ENCODE measurements at places on chromosomes 7 and 10.

- no peak for DNase-seq
Measured at GRCh38 chr7:69166979-69167516, 431.2 kb upstream of the AUTS2 start.

DNA sequence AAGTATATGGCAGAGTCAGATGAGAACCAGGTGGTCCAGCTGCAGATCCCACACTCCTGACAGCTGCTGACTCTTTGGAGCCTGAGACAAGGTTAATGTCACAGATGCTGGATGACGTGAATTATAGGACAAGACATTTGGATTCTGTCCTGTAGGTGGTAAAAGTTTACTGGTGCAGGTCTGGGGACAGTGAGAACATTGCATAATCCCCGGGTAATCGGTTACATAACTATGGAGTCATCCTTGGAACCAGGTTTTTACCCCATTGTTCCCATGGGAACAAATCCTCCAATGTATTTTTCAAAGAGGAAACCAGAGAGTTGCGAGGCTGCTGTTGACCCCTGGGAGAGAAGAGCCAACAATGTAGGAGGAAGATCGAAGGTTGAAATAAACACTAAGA is 27.5 kb upstream of the ZCCHC24 start:
- DNase-seq: no peak

- DNase-seq: no peak
Measured at GRCh38 chr10:13335881-13336280, 12.2 kb downstream of the SEPHS1 start.

DNA sequence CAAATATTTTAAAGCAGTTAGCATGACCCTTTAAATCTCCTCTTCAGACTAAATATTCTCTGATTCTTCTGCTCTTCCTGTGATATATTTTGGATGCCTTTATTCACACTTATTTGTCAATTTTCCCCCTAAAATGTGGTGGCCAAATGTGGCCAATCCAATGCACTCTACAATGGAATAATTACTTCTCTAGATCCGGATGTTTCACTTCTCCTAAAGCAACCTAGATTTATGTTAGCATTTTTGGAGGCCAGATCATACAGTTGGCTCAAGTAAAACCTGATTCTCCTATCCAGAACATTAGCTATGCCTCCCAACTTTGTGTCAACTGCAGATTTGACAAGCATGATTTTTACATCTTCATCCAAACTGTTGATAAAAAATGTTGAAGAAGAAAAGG is 153.7 kb downstream of the CREB5 start:
- DNase-seq: no peak

GRCh38 chr10:27088119-27089044 is 11.9 kb downstream of the ANKRD26 start:
- DNase-seq: no peak

GRCh38 chr7:107564553-107565298 is 955 bp downstream of the DUS4L start:
- no peak for DNase-seq

DNA sequence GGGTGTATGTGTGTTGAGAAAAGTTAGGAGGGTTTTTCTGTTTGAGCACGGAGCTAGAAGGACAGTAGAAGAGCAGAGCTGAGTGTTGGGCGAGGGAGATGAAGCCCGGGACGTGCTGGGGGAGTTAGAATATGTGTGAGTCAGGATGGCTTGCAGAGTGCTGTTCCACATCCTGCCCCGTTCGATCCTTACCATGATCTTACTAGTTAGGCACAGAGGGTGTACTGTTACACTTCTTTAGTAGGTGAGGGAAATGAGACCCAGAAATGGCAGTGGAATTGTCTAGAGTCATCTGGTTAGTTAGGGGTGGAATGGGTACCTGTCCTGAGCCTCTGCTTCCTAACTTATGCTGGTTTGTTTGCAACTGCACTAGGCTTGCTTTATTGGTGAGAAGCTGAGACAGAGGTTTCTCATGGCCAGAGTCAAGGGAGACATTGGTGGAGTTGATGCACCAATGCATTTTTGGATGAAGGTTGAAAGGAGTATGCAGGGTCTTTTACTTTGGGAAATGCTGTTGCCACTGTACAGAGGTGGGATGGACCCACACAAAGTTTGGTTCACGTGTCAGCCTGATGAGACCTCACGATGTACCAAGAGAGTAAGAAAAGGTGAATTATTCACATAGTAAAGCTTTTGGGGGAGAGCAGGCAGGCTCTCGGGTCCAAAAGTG is 42.4 kb downstream of the CCNY start:
- DNase-seq: no peak

DNA sequence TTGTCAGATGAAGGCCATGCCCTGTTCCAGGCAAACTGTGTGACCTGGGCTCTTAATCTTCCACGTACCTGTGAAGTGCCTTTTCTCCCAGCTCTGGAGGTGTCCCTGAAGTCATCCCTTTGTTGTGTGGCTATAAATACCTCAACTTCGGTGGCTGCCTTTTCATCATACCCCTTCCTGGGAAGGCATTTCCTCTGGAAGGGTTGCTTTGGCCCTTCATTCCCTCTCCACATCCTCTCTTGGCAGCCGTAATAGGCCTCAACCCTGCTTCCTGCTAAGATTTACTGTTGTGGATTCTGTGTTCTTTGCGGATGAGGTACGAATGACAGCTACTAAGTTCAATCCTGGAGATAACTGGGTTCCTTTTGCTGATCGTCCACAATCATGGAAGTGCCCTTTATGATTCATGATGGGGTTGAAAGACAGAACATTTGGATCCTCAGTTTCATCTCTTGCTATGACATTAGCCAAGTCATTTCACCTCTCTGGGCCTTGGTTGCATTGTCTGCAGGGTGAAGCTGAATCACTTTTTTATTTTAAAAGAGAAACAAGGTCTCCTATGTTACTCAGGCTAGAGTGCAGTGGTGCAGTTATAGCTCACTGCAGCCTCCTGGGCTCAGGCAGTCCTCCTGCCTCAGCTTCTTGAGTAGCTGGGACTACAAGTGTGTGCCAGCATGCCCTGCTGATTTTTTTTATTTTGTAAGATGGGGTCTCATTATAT is 23.6 kb downstream of the FKBP6 start:
- DNase-seq: no peak

- no peak for DNase-seq
Measured at GRCh38 chr10:88249450-88249849, 333.7 kb downstream of the RNLS start.

DNA sequence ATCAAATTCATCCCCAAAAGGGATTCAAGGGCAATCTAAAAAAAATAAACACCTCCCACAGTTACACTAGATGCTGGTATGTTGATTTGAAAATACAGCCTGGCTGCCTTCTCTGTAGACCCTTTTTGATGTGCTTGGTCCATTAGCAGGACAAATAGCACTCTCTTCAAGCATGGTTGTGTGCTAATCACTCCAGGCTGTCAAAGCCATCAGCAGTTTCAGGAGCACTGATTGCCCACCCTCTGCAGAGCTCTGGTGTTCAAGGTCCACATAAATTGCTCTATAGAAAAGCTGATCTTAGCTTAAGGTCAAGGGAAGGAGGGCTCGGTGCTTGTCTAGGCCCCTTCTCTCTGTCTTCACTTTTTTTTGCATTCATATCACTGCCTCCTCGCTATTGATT is 35.4 kb downstream of the PRR15 start:
- no peak for DNase-seq

Measured in cortex of kidney (tissue), 1 donor.